Calu3 (cell line): ENCODE measurements at places on chromosomes 7 and 10.

GRCh38 chr10:127834791-127835190 is 58.0 kb downstream of the CLRN3 start:
- peaks cover 62% of the 10 kb centered on the region for H3K27me3 ChIP-seq
- DNase-seq: no peak
- H3K27ac ChIP-seq: no peak overlapping the region
- no peaks in the 10 kb centered on the region for H3K4me1 ChIP-seq
- no peak overlapping the region for H3K4me3 ChIP-seq

- H3K27ac ChIP-seq: peak overlapping the region; percentile 11
- peak overlapping the region; percentile 66 for H3K4me3 ChIP-seq
- no peaks in the 10 kb centered on the region for H3K27me3 ChIP-seq
- peaks cover 17% of the 10 kb centered on the region for H3K4me1 ChIP-seq
- peaks cover 40% of the 10 kb centered on the region for H3K36me3 ChIP-seq
These were observed 14.7 kb downstream of the HSPB1 start for GRCh38 chr7:76316984-76317781.

- no peaks in the 10 kb centered on the region for H3K36me3 ChIP-seq
- H3K4me3 ChIP-seq: no peak overlapping the region
- H3K27me3 ChIP-seq: no peaks in the 10 kb centered on the region
- DNase-seq: no peak
These were observed 26.5 kb upstream of the GSAP start for GRCh38 chr7:77442636-77443035.

DNA sequence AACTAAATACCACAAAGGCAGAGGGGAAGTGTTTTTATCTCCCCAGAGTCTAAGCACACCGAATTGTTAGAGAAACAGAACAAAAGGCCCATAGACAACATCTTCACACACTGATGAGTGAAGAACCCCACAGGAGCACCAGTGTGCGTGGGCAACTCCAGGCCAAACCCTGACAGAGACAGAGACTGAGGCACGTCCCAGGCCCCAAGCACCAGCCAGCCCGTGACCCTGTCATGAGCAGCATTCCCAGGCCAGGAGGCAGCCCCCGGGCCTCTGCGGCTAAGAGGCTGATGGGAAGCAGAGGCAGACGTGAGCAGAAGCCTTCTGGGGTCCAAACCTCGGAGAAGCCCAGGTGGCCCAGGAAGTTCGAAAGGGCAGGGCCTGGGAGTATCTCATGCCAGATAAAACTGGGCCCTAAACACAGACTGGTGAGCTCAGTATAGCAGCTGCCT is 184.4 kb downstream of the TCERG1L start:
- H3K4me1 ChIP-seq: no peaks in the 10 kb centered on the region
- peaks cover 5% of the 10 kb centered on the region for H3K36me3 ChIP-seq
- no peak overlapping the region for H3K4me3 ChIP-seq
- DNase-seq: no peak
- no peak overlapping the region for H3K27ac ChIP-seq

DNA sequence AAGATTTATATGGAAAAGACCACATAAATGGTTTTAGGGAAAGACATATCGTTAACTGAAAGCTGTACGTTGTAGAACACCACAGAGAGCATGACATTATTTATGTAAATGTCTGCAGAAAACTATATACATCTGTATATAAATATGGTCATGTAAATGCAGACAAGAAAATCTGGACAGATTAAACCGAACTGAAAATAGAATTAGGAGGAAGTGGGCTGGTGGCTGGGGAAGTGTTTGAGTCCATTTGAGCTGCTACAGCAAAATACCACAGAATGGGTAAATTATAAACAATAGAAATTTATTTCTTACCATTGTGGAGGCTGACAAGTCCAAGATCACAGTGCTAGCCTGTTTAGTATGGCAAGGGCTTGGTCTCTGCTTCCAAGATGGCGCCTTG is 56.3 kb upstream of the USP6NL start:
- no peak overlapping the region for H3K27ac ChIP-seq
- H3K4me1 ChIP-seq: no peaks in the 10 kb centered on the region
- H3K4me3 ChIP-seq: no peak overlapping the region
- H3K36me3 ChIP-seq: no peaks in the 10 kb centered on the region
- DNase-seq: no peak

- no peak overlapping the region for H3K4me3 ChIP-seq
- H3K27me3 ChIP-seq: no peaks in the 10 kb centered on the region
- peaks cover 19% of the 10 kb centered on the region for H3K4me1 ChIP-seq
- DNase-seq: peak; percentile 66
These were observed 169.3 kb upstream of the AKR1E2 start for GRCh38 chr10:4656576-4657194.
